Activated CD4-positive, alpha-beta T cell treated with anti-CD3 and anti-CD28 coated beads, Interleukin-2, amount 50 U/mL, for 48 hours (primary cell): ENCODE measurements at places on chromosomes 2 and 18.

- DNase-seq = no peak
Observed at GRCh38 chr18:12497296-12497695, 89.6 kb downstream of the PRELID3A start.

GRCh38 chr18:58224425-58224750 is 180.4 kb downstream of the NEDD4L start:
- no peak for DNase-seq

- no peak for DNase-seq
Observed at GRCh38 chr2:182166406-182166805, 180.8 kb downstream of the PPP1R1C start.

DNA sequence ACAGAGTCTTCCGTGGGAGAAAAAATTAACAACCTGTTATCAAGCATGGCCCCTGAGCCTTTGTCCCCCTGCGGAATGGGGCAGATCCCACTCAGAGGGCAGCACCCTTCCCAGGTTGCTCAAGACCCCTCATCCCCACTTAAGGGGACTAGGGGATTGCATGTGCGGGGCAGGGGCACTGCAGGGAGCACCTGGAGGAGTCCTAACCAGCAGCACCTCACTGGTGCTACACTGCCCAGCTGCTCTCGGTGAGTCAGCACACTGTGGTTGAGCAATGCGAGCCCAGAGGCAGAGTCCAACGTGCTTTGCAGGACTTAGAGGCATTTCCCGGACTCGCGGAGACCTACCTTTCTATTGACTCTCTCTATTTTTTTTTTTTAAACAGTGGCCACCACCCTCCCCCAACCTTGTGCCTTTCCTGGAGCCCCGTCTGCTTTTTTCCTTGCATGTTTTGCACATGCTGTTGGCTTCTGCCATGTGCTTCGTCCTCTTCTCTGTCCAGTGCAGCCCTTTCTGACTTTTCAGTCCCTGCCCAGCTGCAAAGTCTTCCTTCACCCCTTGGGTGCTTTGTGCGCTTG is 74.0 kb downstream of the IL1R2 start:
- DNase-seq = no peak

- no peak for DNase-seq
Observed at GRCh38 chr2:54594048-54594447, 129.4 kb upstream of the EML6 start.

DNA sequence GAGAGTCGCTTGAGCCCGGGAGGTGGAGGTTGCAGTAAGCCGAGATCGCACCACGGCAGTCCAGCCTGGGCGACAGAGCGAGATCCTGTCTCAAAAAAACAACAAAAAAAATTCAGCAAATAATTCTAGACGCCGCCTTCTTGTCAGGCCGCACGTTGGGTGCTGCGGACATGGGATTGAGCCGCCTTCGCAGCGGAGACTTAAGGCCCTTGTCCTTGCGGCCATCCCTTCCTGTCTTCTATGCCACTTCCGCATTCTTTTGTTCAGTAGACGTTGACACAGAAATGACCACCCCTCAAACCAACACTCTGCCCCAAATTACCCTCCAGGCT is 15.8 kb downstream of the PTPN18 start:
- peak; percentile 41 for DNase-seq

- no peak for DNase-seq
Observed at GRCh38 chr18:48192542-48192941, 216.6 kb downstream of the ZBTB7C start.

DNA sequence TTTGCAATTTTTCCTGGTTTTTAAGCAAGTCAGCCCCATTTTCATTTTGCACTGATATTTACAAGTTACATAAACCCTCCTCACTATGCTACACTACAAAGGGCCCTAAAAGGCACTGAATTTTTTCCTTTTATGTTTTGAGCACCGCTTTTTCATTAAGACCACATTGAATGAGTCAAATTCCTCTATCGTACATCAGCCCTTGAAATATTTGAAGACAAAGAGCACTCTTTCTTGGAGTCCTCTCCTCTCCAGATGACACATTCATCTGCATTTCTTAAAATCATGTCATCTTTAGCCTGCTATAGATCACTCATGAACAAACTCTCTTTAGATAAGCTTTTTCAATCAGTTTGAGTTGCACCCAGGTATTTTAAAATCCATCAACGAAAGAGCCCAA is 306.6 kb upstream of the SOX11 start:
- no peak for DNase-seq

GRCh38 chr2:109188496-109188890 is 59.5 kb downstream of the SH3RF3 start:
- DNase-seq = no peak

GRCh38 chr2:161036926-161037325 is 123.3 kb upstream of the TANK start:
- no peak for DNase-seq

- DNase-seq = no peak
Observed at GRCh38 chr2:39615675-39616074, 50.0 kb upstream of the TMEM178A start.

GRCh38 chr2:18194161-18194560 is 315.7 kb downstream of the KCNS3 start:
- DNase-seq = no peak

- no peak for DNase-seq
Observed at GRCh38 chr18:49096021-49096420, 145.3 kb upstream of the SMAD7 start.

- DNase-seq = no peak
Observed at GRCh38 chr2:45808294-45808800, 156.9 kb downstream of the PRKCE start.

GRCh38 chr2:234033174-234033573 is 17.3 kb upstream of the SPP2 start:
- DNase-seq = no peak

DNA sequence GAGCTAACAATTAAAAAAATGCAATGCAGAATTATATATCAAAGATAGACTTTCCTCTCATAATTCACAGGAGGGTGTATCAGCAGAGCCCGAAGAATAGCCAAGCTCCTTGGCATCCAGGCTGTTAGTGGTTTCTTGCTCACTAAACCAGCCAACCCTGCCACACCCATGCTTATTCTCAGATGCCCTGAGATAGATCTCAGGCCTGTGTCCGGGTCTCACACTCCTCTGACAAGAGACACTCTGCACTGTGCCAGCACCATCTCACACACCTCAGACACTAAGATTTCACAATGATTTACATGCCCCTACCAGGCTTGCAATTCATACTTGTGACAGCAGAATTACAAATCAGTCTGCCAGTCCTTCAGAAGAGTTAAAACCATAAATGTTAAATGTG is 64.5 kb downstream of the OSBPL1A start:
- DNase-seq = no peak

GRCh38 chr2:31151501-31151900 is 13.3 kb upstream of the GALNT14 start:
- no peak for DNase-seq

DNA sequence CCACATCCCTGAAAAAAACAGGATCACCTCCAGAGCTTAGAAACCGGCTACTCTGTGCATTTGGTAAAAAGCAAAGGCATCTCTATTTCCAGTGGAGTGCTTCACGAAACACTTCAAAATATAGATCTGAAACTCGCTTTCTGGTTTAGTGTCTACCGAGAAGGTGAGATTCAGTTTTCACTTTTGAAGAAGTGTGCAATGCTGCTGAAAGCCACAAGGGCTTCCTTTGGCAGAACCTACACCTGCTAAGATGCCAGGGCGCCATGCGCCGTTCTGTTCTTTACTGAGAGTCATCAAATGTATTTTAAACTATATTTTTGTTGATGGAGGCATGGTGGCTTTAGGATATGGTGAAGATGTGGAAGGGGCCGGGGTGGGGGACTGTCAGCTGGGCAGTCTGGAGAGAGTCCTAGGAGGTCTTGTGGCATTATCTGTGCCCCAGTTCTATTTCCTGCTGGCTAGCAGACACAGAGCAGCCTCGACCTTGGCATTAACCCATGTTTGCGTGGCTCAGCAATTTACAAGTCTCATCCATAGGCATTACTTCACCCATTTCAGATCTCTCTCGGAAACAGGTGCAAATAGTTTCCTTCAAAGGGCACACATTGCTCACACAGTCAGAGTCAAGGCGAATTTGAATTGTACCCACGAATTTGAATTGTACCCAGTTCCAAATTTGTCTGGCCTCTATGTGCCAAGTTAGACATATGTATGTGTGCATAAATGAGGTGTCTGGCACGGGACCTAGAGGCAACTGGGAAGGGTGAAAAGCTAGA is 46.7 kb upstream of the KCNF1 start:
- peak; percentile 21 for DNase-seq

DNA sequence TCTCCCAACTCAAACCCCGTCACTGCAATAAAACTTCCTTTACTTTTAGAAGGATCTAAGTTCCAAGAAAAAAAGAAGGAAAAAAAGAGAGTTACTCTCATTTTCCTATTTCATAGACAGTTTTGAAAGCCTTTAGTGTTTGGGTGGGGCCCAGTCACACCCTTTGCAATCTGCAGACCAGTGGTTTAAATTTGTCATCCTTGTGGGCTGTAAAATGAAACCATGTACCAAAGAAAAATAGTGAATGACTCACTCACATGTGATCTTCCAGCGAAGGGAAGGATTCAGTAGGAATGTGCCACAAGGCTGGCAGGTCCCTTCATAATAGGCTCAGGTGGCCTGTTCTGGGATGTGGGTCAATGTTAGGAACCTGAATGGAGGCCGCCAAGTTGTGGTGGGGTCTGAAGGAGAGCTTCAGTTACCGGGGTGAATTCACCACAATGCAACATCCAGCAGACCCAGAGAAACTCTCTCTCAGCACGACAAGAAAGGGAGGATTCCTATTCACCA is 28.3 kb downstream of the ANXA4 start:
- peak; percentile 25 for DNase-seq

DNA sequence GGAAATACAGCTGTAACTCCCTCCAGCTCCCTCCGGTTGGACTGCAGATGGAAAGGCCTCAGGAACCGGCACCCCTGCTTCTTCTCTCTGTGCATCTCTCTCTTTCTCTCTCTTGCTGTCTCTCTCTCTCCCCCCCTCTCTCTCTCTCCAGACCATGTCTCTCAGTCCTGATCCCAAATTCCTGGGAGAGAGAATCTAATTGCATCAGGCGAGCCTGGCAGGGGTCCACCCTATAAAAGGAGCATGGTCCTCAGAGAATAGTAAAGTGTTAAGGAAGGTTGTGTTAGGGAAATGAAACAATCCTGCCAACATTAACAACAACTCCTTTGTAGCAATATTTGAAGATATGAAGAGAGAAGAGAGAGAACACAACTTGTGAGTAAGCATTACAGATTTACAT is 36.7 kb downstream of the VIT start:
- no peak for DNase-seq

DNA sequence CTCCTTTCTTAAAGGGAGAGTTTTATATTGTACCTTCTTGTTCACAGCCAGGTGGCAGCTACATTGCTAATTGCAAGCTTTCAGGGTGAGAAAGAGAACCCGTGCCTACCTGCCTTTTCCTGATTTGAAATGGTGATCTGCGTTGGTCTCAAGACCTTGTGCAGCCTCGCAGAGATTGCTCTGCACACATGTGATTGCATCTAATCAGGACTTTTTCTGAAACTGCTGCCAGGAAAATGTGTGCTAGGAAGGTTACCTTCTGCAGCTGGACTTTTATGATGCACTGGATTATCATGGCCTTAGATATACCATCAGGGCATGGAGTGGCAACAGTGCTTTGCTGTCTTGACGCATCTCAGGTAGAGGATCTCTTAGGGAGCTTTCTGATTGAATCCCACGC is 45.1 kb downstream of the AGAP1 start:
- DNase-seq = no peak

DNA sequence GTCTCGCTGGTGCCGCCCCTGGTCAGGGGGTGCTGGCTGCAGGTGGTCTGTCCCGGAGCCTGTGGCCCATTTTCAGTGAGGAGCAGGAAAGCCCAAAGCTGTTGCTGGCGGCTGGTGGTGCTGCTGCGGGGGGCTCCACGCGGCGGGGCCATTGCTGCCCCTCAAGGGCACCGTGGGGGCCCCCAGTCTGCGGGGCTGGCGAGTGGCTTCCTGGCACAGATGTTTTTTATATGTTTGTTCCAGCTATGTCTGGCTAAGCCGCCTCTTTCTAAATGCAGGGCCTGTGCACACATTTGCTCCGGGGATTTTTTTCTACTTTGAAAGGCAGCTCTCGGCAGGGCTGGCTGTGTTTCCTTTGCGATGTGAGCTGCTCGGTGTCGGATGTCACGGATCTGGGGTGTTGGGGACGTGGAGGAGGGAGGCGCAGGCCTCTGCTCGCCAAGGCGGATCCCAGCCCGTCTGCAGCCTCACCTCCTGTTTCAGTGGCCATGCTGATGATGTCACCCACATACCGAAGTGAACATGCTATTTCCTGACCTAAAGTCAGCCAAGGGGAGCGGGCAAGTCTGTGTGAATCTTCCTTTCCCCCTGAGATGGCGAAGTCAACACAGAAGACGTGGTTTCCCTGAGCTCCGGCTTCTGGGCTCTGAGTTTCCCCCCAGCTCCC is 112.0 kb upstream of the CTDP1 start:
- no peak for DNase-seq

DNA sequence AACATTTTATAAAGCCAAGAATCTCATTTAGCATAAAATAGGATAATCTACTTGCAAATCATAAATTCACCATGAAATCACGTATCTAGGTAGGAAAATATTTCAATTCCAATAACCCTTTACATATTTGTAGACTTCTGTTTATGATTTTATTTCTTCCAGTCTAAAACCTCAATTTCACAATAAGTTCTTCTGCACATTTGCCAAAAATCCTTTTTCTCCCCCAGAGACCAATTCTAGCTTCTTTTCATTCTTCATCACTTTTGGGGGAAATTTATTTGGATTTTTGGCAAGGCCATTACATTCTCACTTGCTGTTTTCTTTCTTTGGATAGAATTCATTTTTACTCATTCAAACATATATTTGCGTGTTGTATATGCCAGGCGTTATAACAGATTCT is 86.8 kb downstream of the SPRED2 start:
- no peak for DNase-seq

DNA sequence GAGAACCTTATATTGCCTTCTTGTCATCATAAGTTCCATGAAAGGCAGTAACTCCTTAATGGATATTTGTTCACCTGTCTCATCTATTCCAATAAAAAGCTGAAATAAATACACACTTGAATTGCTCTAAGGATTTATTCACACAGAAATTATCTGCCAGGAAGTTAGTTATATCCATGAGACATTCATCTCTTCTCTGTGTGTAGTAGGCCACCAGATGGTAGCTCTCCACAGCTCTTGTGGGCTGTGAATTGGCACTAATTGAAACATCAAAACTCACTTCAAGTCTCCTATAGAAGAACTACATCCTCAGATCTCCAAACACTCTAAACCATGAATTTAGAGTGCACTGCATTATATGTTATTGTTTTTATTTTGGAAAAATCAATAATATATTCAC is 189.6 kb downstream of the DSC3 start:
- DNase-seq = no peak

- no peak for DNase-seq
Observed at GRCh38 chr2:45696708-45697107, 45.2 kb downstream of the PRKCE start.

GRCh38 chr18:58949031-58949430 is 84.4 kb downstream of the ZNF532 start:
- DNase-seq = no peak
